Activated CD4-positive, alpha-beta T cell treated with anti-CD3 and anti-CD28 coated beads, Interleukin-2, amount 10 ng/mL, durations not matched to agents 7 days and 5 days (primary cell): ENCODE measurements at places on chromosomes 6 and 20. TPM values are rescaled to one million over a fixed set of nuclear protein-coding genes. Genes with fewer than 3 reads are reported as not detected.

DNA sequence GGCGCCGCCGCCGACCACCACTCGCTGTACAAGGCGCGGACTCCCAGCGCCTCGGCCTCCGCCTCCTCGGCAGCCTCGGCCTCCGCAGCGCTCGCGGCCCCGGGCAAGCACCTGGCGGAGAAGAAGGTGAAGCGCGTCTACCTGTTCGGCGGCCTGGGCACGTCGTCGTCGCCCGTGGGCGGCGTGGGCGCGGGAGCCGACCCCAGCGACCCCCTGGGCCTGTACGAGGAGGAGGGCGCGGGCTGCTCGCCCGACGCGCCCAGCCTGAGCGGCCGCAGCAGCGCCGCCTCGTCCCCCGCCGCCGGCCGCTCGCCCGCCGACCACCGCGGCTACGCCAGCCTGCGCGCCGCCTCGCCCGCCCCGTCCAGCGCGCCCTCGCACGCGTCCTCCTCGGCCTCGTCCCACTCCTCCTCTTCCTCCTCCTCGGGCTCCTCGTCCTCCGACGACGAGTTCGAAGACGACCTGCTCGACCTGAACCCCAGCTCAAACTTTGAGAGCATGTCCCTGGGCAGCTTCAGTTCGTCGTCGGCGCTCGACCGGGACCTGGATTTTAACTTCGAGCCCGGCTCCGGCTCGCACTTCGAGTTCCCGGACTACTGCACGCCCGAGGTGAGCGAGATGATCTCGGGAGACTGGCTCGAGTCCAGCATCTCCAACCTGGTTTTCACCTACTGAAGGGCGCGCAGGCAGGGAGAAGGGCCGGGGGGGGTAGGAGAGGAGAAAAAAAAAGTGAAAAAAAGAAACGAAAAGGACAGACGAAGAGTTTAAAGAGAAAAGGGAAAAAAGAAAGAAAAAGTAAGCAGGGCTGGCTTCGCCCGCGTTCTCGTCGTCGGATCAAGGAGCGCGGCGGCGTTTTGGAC, 2.0 kb downstream of the SOX4 start:
- H3K4me1 ChIP-seq, result peaks cover 27% of the 10 kb centered on the region
- H3K27ac ChIP-seq, result peak overlapping the region; percentile 86
- peaks cover 5% of the 10 kb centered on the region for H3K36me3 ChIP-seq
- peak overlapping the region; percentile 79 for H3K4me3 ChIP-seq
- H3K27me3 ChIP-seq, result peaks cover 48% of the 10 kb centered on the region

- no peak overlapping the region for H3K27ac ChIP-seq
- H3K36me3 ChIP-seq, result no peaks in the 10 kb centered on the region
- peaks cover 15% of the 10 kb centered on the region for H3K4me1 ChIP-seq
- DNase-seq, result no peak
- peaks cover 9% of the 10 kb centered on the region for H3K27me3 ChIP-seq
Measured at GRCh38 chr6:169960003-169960344, 208.6 kb downstream of the ERMARD start.

DNA sequence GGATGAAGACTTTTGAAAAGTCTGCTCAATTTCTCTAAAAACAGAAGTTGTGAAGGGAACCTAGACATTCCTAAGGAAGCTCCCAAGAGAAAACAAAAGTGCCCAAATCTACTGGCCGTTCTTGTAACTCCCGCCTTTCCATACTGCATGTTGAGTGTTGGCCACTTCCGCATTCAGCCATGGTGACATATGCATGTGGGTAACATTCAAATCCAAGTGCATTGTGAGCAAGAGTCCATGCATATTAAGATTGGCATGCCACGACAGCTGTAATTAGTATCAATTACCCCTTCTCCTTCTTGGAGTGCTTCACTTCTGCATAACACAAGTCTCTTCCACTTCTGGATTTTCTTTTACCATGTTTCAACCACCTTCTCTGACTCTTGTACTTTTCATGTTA, 8.4 kb downstream of the SLC35D3 start:
- no peak for DNase-seq
- no peaks in the 10 kb centered on the region for H3K36me3 ChIP-seq
- H3K27ac ChIP-seq, result no peak overlapping the region
- no peak overlapping the region for H3K4me3 ChIP-seq
- H3K27me3 ChIP-seq, result peaks cover 38% of the 10 kb centered on the region

DNA sequence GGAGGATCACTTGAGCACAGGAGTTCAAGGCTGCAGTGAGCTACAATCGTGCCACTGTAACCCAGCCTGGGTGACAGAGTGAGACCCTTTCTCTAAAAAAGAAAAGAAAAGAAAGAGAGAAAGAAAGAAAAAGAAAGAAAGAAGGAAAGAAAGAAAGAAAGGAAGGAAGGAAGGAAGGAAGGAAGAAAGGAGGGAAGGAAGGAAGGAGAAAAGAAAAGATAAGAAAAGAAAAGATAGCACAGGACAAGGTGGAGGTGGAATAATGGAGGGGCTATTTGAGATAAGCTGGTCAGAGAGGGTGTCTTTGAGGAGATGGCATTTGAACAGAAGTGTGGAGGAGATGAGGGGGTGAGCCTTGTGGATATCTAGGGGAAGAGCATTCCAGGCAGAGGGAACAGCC, 2.7 kb upstream of the PDRG1 start:
- H3K27ac ChIP-seq, result no peak overlapping the region
- peaks cover 17% of the 10 kb centered on the region for H3K27me3 ChIP-seq
- H3K4me1 ChIP-seq, result peaks cover 25% of the 10 kb centered on the region
- DNase-seq, result no peak
- H3K4me3 ChIP-seq, result no peak overlapping the region
- peaks cover 15% of the 10 kb centered on the region for H3K36me3 ChIP-seq

GRCh38 chr6:52424513-52424912, 4.4 kb downstream of the EFHC1 start:
- no peaks in the 10 kb centered on the region for H3K36me3 ChIP-seq
- H3K27ac ChIP-seq, result no peak overlapping the region
- H3K4me3 ChIP-seq, result no peak overlapping the region
- peaks cover 2% of the 10 kb centered on the region for H3K4me1 ChIP-seq
- DNase-seq, result no peak
- peaks cover 7% of the 10 kb centered on the region for H3K27me3 ChIP-seq

Gene RHAG
- total RNA-seq, result not detected

DNA sequence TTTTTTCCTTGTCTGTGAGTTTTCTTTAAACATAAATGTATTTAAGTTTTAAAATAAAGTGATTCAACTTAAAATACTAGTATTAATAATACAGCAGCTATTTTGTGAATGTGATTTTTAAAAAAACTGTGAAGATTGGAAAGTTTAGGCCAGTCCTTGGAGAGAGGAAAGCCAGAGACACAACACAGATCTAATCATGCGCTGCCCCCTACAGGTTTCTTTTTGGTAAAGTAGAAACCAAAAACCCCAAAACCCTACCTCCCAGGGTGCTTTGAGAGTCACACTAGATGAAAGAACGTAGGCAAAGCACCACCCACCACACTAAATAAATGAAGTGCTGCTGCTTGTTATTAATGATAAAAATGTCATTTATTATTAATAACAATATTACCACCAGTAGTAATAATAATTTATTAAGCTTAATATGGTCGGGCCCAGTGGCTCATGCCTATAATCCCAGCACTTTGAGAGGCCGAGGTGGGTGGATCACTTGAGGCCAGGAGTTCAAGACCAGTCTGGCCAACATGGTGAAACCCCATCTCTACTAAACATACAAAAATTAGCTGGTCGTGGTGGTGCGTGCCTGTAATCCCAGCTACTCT, 33.7 kb downstream of the SLC9A8 start:
- no peaks in the 10 kb centered on the region for H3K27me3 ChIP-seq
- H3K4me1 ChIP-seq, result peaks cover 28% of the 10 kb centered on the region
- H3K27ac ChIP-seq, result no peak overlapping the region
- H3K36me3 ChIP-seq, result peaks cover 42% of the 10 kb centered on the region

DNA sequence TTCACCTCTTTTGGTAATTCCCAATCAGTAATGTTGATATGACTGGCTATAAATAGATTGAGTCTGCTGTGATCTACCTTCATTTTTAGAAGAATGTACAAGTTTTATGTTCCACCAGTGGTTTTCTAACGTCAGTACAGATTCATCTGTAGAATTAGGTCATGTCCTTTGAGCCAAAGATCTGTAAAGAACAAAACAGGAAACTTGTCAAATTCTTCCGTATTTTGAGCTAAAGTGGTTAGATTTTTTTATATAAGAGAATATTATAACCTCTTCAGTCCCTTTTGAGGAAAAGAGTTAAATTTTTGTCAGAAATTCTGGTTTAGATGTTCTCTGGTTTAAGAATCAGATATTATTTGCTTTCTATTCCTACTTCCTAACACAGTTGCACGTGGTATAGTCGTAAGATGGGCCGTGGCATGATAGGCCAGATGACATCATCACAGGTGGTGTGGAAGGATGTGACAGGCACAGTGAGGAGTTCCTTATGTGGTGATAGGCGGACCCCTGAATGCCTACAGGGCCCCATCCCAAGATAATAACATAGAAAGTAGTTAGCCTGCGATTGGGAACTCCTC, 62.3 kb downstream of the SNX9 start:
- H3K4me1 ChIP-seq, result peaks cover 40% of the 10 kb centered on the region
- no peak overlapping the region for H3K4me3 ChIP-seq
- DNase-seq, result peak; percentile 68
- H3K27ac ChIP-seq, result peak overlapping the region; percentile 90
- H3K36me3 ChIP-seq, result peaks cover 42% of the 10 kb centered on the region

Gene ARMC12
- 1.2 TPM for total RNA-seq
